Omental fat pad (tissue), 4 donors: ENCODE measurements at places on chromosomes 13 and 19. TPM values are rescaled to one million over a fixed set of nuclear protein-coding genes. Genes with fewer than 3 reads are reported as not detected.

PPP1R13L gene
- total RNA-seq = 13.7 TPM

ACER1 gene
- not detected for total RNA-seq

GRCh38 chr19:10625003-10625761 is at the start of gene SLC44A2:
Gene SLC44A2 (plus strand): TSS chr19:10625553. CDS start chr19:10625634, 81 bp downstream.
- DNase-seq = no peak

GRCh38 chr19:32615569-32615968 is 34.6 kb downstream of the PDCD5 start:
- no peak for DNase-seq

GRCh38 chr13:93635616-93636032 is 409.0 kb downstream of the GPC6 start:
- DNase-seq = no peak

ZNF155 gene
- total RNA-seq = 5.9 TPM

SSC5D gene
- 1.6 TPM for total RNA-seq

PALM gene
- total RNA-seq = 59.6 TPM

DACH1 gene
- 3.1 TPM for total RNA-seq

- DNase-seq = no peak
These were observed 2.4 kb downstream of the DHX34 start for GRCh38 chr19:47351548-47351947.

DNA sequence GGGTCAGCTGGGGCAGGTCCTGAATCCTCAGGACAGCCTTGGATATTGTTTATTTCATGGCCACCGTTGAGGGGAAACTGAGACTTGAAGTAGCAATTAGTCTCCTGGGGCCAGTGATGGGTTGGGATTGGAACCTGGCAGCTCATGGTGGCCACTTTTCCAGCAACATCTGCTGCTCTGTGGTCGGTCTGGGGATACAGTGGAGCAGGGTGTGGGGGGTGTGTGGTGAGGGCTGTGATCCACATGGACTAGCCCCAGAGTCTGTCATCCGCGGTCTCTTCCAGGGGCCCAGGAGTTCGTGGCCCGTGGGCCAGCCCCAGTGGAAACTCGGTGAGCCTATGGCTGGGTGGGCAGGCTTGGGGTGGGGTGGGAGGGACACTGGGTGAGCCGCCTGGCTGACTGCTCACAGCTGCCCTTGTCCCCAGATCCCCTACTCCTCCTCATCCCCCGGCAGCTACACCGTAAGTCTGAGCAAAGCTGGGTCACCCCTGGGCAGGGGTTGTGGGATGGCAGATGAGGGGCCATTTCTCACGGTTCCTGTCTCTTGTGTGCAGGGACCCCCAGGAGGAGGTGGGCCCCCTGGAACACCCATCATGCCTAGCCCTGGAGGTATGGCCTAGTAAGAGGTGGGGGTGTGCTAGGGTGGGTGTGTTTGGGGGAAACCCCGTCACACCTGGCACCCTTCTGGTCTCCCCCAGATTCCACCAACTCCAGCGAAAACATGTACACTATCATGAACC is 5.5 kb downstream of the ISYNA1 start:
- DNase-seq = no peak

GRCh38 chr13:86464193-86464592 is 665.0 kb upstream of the SLITRK6 start:
- no peak for DNase-seq

- DNase-seq = no peak
These were observed 10.2 kb downstream of the SPRYD7 start for GRCh38 chr13:49925881-49926418.

GRCh38 chr19:58563034-58563573 is 4.7 kb upstream of the UBE2M start:
- no peak for DNase-seq

C19orf38 gene
- total RNA-seq = 4.4 TPM

- DNase-seq = no peak
These were observed 260.9 kb downstream of the COG6 start for GRCh38 chr13:39916330-39916729.

CYP4F8 gene
- not detected for total RNA-seq

DNA sequence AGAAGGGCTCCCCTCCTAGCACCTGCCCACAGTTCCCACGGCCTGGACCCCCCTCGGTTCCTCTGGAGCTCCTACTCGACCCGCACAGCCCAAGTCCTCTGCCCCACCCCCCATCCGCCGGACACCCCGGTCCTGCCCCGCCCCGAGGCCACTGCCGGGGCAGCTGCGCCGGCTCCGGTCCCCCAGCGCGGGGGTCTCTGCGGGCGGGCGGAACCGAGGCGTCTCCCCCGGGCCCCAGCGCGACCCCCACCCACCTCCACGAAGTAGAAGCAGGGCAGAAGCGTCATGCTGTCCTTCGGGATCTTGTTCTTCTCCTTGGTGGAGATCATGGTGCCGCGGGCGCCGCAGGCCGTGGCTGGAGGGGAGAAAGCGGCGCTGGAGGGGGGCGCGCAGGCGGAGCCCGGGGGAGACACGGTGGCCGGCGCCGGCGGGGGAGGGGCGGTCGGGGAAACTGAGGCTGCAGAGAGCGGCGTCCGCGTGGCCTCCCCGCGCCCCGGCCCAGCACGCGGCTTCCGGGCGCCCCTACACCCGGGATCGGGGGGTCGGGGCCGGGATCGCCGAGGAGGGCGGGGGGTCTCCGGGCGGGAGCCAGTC is 427 bp downstream of the PLPPR3 start:
- no peak for DNase-seq

LAIR2 gene
- total RNA-seq = not detected

GRCh38 chr19:6276447-6276846 is 3.3 kb downstream of the MLLT1 start:
- DNase-seq = no peak

DNA sequence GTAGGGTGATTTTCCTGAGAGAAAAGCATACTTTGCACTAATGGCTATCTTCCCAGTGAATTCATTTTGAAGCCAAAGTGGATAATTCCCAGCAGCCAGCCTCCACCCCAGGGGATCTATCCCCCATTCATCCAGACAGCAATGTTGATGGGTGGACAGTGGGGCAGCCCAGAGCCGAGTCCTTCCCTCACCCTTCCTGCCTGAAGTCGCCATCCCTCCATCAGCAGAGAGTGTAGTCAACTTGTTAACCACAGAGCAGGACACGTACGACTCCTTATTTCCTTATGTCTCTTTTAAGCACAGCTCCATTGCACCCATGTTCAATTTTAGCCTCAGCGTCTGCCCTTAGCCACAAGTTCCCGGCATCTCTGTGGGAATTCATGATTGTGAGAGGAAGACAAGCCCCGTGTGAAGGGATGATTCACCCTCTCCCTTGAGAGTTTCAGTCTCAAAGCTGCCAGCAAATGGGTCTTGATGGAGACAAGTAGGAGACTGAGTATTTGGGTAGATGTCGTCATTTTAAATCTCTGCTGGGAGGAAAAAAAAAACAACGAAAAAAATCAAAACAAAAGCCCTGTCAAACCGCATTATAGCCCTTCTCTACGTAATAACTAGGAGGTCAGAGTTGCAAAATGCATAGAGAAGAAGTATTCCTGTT is 58.3 kb upstream of the MEDAG start:
- no peak for DNase-seq

KIR2DL4 gene
- total RNA-seq = 0.72 TPM

DNA sequence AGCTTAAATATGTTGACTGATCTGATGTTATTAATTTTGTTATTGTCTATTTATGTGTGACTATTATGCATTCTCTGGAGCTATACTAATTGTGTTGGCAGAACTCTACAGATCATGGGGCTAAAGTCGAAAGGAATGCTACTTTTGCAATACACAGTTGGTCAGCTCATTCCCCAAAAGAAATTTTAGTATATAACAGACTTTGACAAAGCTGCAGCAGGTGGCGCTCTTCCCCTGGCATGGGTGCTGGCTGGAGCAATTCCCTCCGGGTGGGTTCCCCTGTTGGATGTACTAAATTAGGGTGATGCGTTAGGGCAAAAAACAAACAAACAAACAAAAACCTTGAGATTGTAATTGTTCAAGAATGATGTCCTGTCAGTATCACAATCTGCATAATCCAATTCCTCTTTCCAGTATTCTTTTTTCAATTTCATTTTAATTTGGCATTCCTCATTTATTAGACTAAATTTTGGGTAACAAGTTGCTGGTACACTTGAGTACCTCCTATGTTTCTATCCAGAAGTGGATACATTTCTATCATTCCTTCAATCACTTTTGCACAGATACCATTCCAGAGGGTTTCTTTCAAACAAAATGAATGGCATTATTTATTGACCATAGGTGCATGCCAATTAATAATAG is 322.8 kb upstream of the EDNRB start:
- DNase-seq = no peak

DNA sequence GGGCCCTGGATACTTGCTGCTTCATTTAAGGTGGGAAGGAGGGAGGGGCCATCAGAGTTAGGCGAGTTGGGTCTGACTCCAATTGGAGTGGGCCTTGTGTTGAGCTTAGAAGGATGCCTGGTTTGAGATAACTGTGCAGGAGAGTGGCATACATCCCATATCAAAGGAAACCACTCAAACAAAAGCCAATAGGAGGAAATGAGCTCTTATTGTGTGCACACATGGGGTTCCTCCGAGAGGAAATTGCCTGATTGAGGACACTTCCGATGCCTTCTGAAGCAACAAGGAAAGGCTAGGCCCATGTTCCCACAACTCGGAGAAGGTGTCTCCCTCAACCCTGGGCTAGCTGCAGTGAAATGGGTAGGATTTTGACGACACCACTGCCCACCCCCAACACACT is 19.6 kb downstream of the MBNL2 start:
- no peak for DNase-seq

- no peak for DNase-seq
These were observed 1662.6 kb upstream of the MIR17HG start for GRCh38 chr13:89684896-89685295.

GRCh38 chr19:53532362-53532761 is 5.6 kb upstream of the ZNF331 start:
- DNase-seq = no peak

DMKN gene
- 48.9 TPM for total RNA-seq

F2RL3 gene
- 5.4 TPM for total RNA-seq

GRIN3B gene
- not detected for total RNA-seq

ARRDC5 gene
- total RNA-seq = not detected

ARGLU1 gene
- 154 TPM for total RNA-seq

CC2D1A gene
- 12.3 TPM for total RNA-seq

- no peak for DNase-seq
These were observed 767 bp upstream of the GPR18 start for GRCh38 chr13:99258946-99259345.

DNA sequence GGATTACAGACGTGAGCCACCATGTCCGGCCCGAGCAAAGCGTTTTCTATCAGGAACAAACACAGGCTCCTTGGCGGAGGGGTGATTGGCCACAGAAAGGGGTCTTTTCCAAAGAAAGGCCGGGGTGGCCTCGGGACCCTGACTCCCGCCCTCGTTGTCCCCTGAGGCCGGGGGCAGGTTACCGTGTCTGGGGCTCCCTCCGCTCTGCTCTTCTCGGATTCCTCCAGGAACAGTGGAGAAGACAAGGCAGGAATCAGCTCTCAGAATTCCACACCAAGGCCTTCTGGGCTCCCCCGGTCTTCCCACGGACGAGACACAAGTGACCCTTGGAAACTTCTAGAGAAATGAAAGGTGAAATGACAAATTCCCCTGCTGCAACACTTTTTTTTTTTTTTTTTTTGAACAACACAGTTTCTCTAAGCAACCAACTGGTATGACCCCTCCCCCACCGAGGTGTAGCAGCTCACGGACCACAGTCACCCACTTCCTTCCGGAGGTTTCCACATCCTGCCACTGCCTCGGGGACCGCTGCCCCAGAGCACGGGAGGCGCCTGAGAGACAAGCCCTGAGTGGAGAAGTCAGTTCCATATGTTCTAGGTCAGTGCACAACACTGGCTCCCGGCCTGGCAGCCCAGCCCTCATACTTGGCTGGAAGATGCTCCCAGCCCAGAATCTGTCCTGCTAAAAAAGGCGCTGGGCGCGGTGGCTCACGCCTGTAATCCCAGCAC is 11.0 kb downstream of the MOB3A start:
- no peak for DNase-seq

KIR3DL2 gene
- total RNA-seq = not detected

DNA sequence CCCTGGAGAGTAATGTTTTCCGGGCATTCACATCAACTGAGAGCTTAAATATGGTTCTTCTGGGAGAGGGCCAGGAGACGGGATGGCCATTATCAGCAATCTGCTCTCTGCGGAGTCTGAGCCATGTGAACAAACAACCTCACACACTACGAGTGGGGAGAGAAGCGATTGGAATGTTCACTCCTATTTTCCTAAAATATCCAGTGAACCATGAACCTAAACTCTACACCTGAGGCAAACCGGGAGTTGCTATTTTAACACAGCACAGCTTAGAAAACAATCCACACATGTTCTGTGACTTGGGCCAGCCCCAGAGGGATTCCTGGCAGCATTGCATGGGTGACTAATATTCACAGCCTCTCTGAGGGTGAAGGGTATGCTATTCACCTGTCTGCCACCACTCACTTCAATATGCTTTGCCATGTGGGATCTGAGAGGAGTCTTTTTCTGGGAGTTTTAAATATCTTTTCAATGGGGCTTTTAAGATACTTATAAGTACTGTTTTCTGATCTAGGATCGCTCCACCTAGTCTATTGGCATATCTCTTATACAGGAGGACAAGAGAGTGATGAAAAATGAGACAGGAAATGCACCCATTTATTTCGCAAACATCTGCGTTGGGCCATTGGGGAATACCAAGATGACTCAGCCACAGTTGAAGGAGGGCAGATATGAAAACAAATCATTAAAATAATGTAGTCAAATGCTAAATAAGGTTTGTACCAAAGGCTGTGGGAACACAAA is 72.6 kb upstream of the SERP2 start:
- DNase-seq = no peak

ACP5 gene
- total RNA-seq = 133 TPM

DNA sequence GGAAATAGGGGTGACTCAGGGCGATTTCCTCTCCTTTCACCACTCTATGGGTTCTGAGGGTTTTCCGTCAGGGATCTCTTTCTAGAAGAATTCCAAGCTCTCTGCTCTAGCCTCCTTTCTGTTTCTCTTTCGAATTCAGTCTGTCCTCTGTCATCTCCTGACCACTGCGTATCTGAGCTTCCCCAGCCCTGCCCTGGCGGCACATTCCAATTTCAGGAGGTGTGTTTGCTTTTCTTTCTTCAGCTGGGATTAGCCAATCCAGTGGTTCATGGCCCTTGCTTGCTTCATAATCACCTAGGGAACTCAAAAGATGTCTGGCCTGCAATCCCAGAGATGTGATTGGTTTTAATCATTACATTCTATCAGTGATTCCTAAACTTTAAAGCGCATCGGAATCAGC is 9.4 kb downstream of the IFNL2 start:
- DNase-seq = no peak

FGF22 gene
- total RNA-seq = not detected

SIAH3 gene
- not detected for total RNA-seq
